ENCODE measurements at places on chromosomes 2 and 18.

DNA sequence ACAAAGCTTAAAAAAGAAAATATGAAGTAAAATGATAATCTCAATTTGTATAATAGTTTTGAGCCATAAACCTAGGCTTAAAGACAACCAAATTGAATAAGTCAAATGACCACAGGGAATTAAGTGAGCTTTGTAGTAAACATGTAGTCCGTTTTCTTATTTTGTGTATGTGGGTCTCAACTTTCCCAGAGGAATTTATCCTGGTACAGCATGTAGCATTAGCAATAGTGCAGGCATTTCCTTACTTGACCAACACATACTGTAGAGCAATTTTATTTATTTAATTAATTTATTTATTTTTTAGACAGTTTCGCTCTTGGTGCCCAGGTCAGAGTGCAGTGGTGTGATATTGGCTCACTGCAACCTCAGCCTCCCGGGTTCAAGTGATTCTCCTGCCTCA, 37.5 kb upstream of the MTCL1 start:
- no peak for DNase-seq

- no peak for DNase-seq
Measured at GRCh38 chr2:105521176-105521575, 122.3 kb upstream of the FHL2 start.

- no peak for DNase-seq
Measured at GRCh38 chr2:45554073-45554741, 56.9 kb downstream of the SRBD1 start.

DNA sequence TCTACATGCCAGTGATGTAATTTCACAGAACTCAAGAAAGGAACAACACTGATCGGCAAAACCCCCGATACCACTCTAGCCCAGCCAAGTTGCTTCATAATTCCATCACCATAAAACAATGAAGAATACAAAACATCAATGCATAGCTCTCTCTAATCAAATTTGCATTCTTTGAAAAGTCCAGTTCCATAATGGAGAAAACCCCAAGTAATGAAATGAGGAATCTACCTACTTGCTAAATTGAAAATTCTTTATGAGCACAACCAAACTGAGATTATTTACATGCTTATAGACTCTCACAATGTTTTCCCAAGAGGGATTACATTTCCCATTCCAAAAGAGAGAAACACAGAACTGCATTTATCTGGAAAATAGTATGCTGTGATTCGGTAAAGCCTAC, 186.5 kb downstream of the NR4A2 start:
- DNase-seq = no peak

- DNase-seq = no peak
Measured at GRCh38 chr2:43714164-43714563, 37.9 kb upstream of the C1GALT1C1L start.

DNA sequence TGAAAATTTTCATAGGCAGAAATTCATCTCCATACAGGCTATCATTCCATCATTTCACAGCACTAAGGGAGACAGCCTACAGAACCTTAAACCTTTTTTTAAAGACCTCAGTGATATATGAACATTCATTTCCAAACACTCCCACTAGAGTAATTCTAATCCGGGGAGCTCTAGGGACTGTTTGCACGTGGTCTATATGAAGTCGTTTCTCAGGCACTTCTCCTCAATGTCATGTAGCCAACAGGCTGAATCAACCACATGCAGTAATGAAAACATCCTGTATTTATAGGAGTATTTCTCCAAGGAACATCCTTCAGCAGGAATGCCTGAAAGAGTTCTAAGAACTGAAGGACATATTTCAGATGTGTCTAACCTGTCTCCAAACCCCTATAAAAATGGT, 97.3 kb upstream of the CREB1 start:
- no peak for DNase-seq

DNA sequence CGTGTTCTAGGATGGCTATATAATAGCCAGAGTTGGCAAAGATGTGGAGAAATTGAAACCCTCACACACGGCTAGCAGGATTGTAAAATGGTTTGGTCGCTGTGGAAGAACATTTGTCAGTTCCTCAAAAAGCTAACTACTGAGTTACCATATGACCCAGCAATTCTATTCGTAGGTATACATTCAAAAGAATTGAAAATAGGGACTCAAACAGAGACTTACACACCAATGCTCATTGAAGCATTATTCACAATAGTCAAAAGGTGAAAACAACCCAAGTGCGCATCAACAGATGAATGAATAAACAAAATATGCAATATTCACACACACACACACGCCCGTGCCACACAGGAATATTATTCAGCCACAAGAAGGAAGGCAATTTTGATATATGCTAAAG, 98.7 kb downstream of the PLA2R1 start:
- no peak for DNase-seq

- DNase-seq = no peak
Measured at GRCh38 chr2:158112992-158113391, 11.3 kb downstream of the UPP2 start.

DNA sequence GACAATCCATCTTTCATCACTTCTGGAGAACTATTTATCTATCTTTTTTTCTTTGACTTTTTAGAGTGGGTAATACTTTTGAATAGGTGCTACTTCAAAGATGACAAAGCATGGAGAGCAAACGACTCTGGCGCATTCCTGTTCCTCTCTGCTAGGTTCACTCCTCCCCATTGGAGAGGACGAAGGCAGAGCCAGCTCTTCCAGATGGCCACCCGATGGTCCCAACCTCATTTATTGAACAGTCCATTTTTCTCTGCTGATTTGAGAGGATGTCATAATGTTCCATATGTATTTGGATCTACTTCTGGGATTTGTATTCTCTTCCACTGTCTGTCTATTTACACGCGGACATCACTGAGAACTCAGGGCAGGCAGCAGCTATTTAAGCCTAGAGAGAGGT, 284.3 kb upstream of the CXCR4 start:
- no peak for DNase-seq

DNA sequence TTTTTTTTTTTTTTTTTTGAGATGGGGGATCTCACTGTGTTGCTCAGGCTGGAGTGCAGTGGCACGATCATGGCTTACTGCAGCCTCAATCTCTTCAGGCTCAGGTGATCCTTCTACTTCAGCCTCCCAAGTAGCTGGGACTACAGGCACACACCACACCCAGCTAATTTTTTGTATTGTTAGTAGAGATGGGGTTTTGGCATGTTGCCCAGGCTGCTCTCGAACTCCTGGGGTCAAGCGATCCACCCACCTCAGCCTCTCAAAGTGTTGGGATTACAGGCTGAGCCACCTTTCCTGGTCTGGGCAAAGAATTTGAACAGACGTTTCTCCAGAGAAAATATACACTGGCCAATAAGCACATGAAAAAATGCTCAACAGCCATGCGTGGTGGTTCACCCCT, 2.9 kb upstream of the SNRNP200 start:
- DNase-seq = no peak

GRCh38 chr2:27050281-27050995, 1.0 kb upstream of the AGBL5 start:
- DNase-seq = peak; percentile 86

DNA sequence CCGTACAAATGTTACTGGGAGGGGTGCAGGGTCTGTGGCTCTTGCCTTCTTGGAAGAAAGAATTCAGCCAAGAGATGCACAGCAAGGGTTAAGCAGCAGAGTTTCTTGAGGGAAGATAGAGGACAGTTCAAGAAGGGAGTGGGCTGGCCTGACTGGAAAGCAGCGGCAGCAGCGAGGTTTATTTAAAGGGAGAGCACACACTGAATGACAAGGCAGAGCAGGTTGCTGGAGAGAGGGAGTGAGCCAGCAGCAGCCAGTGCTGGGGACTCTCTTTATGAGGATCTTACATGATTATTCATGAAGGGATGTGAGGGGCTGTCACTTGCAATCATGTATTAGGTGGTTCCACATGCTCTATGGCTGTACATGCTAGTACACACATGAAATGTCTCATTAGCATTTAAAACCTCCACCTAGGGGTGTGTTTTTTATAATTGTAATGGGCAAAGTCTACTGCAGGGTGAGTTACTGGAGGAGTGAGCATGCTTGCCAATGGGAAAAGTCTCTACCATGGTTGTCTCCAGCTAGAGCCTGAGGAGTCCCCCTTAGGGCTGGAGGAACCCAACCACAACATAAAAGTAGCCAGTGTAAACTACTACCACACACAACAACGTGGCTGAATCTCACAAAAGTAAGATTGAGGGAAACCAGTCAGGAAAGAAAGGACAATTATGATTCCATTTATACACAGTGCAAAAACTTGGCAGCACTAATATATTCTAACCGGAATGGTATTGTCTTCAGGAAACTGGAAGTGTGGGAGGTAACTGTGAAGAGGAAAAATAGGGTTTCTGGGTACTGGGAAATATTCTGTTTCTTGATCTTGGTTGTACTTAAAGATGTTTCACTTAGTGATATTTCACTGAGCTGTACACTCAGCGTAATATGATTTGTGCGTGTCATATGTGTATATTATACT, 87.6 kb upstream of the FAM110C start:
- no peak for DNase-seq

DNA sequence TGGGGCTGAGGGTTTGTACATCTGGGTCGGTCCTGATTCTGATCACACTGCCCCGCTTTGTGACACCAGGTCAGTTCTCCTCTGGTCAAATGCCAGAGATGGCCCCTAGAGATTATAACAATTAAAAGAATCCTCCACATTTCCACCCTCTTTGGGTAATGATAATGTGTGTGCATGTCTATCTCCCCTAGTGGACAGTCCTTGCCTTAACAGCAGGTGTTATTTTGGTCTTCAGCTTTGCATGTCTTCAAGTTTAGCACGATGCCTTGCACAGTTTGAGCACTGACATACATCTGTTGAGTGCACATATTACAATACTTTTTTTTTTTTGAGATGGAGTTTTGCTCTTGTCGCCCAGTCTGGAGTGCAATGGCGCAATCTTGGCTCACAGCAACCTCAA, 25.7 kb upstream of the COX7A2L start:
- DNase-seq = no peak

GRCh38 chr2:28566521-28567041, 70.7 kb downstream of the PLB1 start:
- DNase-seq = peak; percentile 28

DNA sequence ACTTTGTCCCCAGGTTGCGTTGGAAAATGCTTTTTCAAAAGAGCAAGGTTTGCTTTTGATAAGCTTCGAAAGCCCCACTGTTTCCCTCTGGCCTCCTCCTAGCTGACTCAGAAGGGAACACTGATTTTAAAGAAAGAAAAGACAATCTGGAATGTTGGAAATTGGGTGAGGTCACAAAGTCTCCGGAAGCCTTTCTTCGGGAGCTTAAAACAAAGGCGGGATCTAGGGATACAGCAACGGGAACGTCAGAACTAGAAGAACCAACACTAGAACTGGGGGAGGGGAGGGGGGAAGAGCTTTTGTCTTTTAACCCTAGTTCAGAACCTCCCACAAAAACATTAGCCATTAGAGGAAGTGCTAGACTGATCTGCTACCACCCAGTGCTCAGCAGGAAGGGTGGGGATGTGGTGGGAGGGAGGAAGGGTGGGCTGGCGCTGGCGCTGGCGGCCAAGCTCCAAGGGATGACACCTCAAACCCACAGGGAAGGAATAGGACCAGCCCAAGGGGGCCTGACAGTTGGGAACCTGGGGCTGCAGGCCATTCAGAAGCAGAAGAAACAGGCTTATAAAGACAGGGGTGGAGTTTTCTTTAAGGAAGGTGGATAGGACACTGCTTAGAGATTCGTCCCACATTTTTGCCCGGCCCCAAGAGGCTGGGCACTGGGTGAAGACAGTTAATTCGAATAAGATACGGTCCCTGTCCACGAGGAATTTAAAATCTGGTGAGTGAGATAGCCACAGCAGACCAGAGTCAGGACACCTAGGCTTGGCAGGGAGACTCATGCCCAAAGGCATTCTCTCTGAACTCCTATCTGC, 1.7 kb downstream of the TMSB10 start:
- peak; percentile 10 for DNase-seq

DNA sequence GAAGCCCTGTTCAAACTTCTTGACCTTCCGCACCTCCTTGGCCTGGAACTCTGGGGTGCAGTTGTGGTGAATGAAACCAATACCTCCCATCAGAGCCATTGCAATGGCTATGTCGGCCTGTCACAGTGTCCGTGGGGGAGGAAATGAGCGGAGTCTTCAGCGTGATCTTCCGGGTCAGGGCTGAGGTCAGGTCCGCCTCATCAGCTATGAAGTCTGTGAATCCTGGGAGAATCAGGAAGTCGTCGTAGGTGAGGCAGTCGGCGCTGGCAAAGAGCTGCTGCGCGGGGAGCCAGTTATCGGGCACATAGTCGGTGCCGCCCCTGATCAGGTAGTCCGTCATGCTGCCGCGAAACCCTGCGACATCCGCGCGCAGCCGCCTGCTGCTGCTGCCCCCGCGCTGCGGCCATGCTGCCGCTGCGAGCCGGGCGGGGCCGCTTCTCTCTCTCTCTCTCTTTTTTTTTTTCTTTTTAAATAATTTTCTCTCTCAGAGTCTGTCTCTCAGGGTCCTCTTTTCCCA, 154.1 kb upstream of the ZSWIM2 start:
- DNase-seq = no peak

GRCh38 chr2:200050921-200051610, 95.7 kb downstream of the MAIP1 start:
- DNase-seq = no peak

DNA sequence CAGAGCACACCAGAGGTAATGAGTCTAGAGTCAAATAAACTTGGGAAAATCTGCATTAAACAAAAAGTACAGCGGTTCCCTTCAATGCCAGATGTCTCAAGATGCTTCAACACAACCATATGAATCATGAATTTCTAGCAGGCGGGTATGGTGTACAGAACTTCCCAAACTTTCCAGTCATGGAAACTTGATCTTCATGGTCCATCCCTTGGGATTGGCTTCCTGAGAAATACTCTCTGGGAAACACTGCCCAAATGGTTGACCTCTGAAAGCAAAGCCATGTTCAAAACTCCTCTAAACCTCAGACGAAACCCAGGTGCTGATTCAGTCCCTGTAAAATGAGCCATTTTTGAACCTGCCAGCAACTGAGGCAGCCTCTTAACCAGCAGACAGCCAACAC, 16.4 kb upstream of the TMEM247 start:
- no peak for DNase-seq

DNA sequence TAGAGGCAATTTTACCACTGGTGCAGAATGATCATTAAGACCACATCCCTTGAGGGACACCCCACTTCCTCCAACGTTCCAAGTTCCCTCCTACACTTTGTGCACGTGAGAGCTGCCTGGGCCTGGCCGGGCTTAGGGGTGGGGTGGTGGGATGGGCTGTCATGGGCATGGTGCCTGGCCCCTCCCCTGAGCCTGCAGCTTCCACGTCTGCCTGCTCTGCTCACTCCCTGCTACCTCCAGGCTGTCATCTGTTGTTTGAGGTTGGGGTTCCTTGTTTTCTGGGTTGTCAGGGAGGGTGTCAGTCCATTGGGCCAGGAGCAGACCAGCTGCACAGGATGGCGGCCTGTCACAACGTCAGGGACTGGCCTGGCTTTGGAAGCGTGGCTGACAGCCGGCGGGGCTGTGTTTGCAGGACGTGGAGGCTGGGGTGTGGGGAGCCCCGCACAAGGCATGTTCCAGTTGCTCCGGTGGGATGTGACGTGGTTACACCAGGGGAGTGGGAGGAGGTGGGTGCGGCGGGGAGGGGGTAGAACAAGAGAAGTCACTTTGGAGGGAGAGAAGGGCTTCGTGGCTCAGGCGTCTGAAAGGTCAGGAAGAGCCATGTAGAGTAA, 72.3 kb downstream of the RTP5 start:
- peak; percentile 14 for DNase-seq

GRCh38 chr2:36197181-36197971, 158.2 kb upstream of the CRIM1 start:
- DNase-seq = no peak

- no peak for DNase-seq
Measured at GRCh38 chr2:182941919-182942318, 75.5 kb upstream of the FRZB start.

GRCh38 chr2:202109737-202110184, 36.7 kb downstream of the KIAA2012 start:
- no peak for DNase-seq

- no peak for DNase-seq
Measured at GRCh38 chr2:203692031-203692710, 14.3 kb upstream of the CD28 start.

Measured in GF-D8 (cell line).